ENCODE measurements at places on chromosomes 3 and 15.

DNA sequence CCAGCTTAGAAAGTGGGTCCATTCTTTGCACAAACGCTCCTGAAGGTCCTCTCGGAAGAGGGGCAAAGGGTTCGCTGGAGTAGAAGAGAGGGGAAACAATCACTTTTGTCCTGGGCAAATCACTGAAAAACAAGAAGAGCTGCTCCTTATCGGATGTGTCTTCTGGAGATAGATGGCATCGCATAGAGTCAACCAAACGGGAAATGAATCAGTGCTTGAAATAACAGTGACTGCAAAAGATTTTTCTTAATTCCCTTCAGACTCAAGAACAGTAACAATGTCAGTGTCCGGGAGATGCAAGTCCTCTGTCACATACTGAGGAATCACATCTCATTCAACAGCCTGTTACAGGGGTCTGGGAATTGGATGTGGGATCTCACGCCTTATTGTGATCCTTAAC, 78.8 kb upstream of the PCSK6 start:
- DNase-seq = no peak

DNA sequence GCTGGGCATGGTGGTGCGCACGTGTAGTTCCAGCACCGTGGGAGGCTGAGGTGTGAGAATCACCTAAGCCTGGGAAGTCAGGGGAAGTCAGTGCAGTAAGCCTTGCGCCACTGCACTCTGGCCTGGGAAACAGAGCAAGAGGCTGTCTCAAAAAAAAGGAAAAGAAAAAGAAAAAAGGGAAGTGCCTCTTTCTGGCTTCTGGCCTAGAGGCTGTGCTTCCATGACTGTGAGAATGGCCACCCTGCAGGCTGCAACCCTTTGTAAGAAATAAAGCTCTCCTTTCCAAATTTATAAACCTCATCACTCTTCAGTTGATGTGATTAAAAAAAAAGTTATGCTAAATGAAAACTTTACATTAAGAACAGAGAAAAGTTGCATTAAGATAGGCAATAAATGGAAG, 774.3 kb downstream of the TUSC7 start:
- DNase-seq = no peak

GRCh38 chr3:16487511-16488175, 25.9 kb downstream of the RFTN1 start:
- DNase-seq = no peak

DNA sequence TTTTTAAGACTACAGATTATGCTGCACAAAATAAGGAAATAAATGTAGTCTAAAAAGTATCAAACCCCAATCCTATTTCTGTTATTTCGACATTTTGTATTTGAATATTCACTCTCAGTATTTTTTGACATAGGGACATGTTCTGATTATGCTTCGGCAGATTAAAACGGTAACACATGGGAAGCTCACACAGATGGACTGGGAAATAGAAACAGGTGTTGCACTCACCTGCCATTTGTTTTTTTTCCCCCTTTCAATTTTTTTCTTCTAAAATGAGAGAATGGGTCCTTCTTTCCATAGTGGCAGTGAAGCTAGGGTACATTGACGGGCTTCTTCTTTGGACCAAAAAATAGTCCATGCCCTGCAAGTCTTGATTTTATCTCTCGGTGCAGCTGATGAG, 163.1 kb downstream of the MYRIP start:
- DNase-seq = no peak

- no peak for DNase-seq
Observed at GRCh38 chr3:153590051-153590450, 428.0 kb downstream of the RAP2B start.

DNA sequence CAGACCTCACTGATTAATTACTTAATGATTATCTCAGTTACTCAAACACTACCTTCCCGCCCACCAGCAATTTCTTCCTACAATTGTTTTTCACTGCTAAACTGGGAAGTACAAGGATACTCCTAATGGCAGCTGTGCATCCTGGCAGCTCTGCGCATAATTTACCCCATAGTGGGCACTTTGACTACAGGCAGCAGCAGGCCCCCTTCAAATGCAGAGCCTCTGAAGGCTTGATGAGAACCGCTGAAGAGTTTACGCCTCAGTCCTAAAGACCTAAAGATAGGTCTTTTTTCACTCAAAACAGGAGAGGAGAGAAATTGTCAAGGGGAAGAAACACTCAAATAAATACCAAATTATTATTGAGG, 10.7 kb downstream of the CCDC32 start:
- no peak for DNase-seq

- no peak for DNase-seq
Observed at GRCh38 chr3:151580591-151580990, 119.7 kb upstream of the IGSF10 start.

DNA sequence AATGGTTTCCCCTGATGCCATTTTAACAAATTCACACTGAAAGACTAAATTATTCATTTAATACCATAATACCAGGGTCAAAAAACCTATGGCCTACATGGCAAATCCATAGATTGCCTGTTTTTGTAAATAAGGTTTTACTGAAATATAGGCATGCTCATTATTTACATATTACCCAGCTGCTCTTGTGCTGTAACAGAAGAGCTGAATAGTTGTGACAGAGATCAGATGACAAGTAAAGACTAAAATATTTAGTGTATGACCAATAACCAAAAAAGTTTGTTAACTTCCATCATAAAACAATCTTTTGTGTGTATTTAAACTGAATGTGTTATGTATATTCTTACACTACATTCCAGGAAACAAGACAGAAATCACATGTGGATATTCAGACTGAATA, 60.2 kb downstream of the DENND4A start:
- no peak for DNase-seq

- DNase-seq = no peak
Observed at GRCh38 chr3:199835-200234, 3.3 kb downstream of the CHL1 start.

- no peak for DNase-seq
Observed at GRCh38 chr15:85374831-85375230, 5.6 kb upstream of the AKAP13 start.

- DNase-seq = no peak
Observed at GRCh38 chr3:16102905-16103364, 71.5 kb upstream of the GALNT15 start.

- DNase-seq = no peak
Observed at GRCh38 chr3:157906627-157907026, 199.6 kb downstream of the SHOX2 start.

DNA sequence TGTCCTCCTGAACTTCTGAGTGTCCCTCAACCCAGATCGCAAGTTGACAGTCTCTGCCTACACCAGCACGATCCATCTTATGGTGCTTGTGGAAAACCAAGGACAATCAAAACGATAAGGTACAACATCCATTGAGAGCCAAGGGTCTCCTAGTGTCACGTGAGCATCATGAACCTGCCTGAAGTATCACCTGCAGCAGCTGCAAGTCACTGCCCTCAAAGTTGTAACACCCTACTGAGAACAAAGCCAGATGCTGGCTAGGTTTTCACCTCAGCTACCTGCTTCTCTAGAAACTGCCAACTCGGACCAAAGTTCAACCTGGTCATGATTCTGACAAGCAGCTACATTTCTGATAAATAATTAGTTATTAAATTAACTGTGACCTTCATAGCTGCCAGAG, 17.5 kb downstream of the C2CD4B start:
- DNase-seq = no peak

DNA sequence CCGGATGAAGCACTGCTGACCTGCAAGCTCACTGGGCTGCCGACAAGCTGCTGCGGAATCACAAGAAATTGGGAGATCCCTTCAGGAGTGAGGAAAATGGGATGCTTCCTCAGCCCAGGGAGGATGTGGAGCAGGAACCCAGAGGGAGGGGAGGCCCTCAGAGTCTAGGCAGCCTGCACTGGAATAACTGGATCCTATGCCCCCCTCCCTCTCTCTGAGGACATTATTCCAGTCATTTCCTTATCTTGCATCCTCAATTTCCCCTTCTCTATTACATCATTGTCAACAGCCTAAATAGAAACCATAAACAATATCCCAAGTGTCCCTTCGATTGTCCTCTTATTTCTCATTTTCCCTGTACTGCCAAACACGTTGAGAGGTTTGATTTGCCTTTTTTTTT, 169.0 kb downstream of the OPA1 start:
- DNase-seq = no peak

DNA sequence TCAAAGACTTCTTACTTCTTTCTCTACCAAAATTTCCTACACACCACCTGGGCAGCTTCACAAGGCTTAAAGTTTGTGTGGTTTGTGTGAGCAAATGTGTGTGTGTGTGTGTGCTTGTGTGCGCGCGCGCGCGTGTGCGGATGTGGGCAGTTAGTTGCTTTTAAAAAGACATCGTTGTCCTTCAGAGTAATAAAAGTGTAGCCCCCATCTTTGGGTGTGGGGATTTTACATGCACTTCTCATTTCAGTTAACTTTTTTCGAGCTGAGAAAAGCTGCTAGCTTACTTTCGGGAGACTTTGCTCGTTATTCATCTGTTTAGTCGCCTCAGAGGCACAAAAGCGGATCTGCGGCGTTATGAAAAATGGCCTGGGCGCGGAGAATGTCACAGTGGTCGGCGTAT, 36.0 kb downstream of the ZIC4 start:
- DNase-seq = no peak

All from right hindlimb (tissue), 1 donor.